ENCODE measurements at places on chromosomes 3 and 15.

DNA sequence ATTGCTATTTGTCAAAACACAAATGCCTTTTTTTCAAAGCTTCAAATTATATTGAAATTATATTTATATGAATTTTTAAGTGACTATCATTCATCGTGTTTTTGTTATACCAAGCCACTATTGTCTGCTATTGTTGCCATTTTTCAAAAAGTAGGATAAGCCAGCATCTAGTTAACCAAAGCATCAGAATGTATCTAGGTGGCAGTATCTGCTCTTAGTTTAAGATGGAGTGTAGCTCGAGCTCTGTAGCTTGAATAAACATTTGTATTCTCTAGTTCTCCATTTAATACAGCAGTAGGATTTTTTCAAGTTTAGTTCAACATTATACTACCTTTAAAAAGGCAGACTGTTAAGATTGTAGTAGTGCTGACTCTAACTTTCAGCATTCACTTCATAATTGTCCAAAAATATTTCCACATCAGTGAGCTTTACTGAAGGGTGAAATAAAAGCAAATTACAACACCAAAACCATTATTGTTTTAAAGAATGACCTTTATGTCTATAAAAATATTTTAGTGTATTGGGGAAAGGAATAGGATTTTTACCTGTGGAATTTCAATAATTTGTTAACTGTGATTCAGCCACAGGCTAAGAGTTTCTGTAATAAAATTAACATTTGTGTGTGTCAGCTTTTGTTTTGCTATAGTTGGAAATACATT is 19.6 kb upstream of the C15orf61 start:
- DNase-seq = no peak

DNA sequence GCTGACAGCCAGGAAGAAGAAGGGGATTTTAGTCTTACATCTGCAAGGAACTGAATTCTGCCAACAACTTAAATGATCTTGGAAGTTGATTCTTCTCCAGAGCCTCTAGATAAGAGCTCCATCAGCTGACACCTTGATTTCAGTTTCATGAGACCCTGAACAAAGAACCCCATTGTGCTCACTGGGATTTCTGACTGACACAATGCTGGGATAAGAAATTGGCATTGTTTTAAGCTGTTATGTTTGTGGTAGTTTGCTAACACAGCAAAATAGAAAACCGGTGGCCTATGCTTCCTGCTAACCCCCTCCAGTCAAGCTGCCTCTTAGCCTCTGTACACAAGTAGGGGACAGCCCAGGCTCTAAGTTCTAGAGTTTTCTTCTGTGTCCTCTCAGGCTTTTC is 36.2 kb downstream of the MASP1 start:
- no peak for DNase-seq

GRCh38 chr15:45457220-45457619 is 65.3 kb downstream of the SLC30A4 start:
- peak; percentile 35 for DNase-seq

GRCh38 chr3:38383156-38383875 is 36.7 kb downstream of the XYLB start:
- DNase-seq = no peak

GRCh38 chr15:36472672-36473071 is 106.8 kb upstream of the CDIN1 start:
- no peak for DNase-seq
